Bronchus fibroblast of lung (primary cell): ENCODE measurements at places on chromosomes 1 and 21. TPM values are rescaled to one million over a fixed set of nuclear protein-coding genes. Genes with fewer than 3 reads are reported as not detected.

Gene FCRL5
- total RNA-seq: not detected in 2 replicates

Gene EPRS1
- total RNA-seq: 76.6 and 96.2 TPM in 2 replicates

Gene ENAH
- 26.3 and 33.6 TPM in 2 replicates for total RNA-seq

Gene ALX3
- total RNA-seq: not detected in 2 replicates

Gene DRAM2
- total RNA-seq: 28.1 and 29.0 TPM in 2 replicates

Gene TNFRSF1B
- total RNA-seq: 9.4 and 11.9 TPM in 2 replicates

Gene ACTA1
- not detected in 2 replicates for total RNA-seq

Gene ATF3
- 4.3 and 6.6 TPM in 2 replicates for total RNA-seq

Gene CLDN19
- total RNA-seq: not detected in 2 replicates

Gene SYPL2
- 0.15 and 0.17 TPM in 2 replicates for total RNA-seq
